ENCODE measurements at places on chromosomes 13 and 19.

GRCh38 chr19:3778899-3779723 lies 7.1 kb downstream of the MATK start:
- DNase-seq, result no peak

DNA sequence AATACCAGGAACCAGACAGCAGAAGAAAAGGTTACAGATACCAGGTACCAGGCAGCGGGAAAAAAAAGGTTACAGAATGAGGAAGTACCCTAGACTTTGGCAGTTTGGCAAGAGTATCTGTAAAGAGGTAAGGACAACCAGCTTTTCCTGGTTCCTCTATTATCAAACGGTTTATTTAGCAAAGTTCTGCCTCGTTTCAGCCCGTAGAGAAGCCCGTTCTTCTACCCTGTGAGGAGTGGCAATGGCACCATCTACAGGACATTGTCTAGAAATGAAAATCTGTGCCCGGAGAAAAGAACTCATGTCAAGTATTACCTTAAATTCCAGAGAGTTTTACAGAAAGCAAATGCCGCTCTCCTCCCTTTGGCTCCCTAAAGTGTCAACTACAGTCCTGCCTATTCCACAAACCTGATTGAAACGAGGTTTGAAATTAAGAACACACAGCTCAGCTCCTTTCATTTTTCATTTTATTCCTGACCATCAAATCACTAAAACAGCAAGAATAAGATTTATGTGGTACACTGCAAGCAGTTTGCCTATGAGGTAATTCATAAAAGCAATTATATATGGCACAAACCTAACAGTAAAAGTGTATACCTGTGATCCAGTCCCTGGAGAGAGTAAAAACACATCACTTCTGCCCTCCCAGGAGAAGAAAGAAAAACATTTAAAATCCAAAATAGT lies 226.3 kb downstream of the SLC7A1 start:
- no peak for DNase-seq

DNA sequence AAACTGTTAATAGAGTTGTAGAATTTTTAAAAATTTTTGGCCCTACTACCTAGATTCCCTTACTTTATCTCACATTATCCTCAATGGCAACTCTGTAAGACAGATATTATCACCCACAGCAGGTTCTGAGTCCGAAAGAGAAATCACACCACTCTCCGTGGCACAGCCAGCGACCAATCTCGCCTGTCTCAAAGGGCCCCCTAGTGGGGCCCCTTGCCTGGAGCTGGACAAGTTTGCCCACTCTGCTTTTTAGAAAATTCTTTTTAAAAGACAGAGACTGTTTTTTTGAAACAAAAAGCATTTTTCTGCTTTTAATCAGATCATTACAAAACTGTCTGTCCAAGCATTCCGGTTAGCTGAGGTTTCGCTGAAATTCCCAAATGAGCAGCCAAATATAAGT lies 21.7 kb downstream of the PHF11 start:
- no peak for DNase-seq

GRCh38 chr19:6861683-6862286 lies 25.6 kb upstream of the ADGRE1 start:
- no peak for DNase-seq

- no peak for DNase-seq
Measured at GRCh38 chr13:40432018-40432978, 234.1 kb downstream of the FOXO1 start.

- DNase-seq, result no peak
Measured at GRCh38 chr19:44988896-44989556, 12.2 kb upstream of the RELB start.

- no peak for DNase-seq
Measured at GRCh38 chr13:24161010-24161775, 673 bp downstream of the SPATA13 start.

GRCh38 chr19:55087542-55087901 lies 11.9 kb downstream of the EPS8L1 start:
- DNase-seq, result no peak

GRCh38 chr13:32045982-32046785 lies 14.6 kb downstream of the FRY start:
- no peak for DNase-seq

DNA sequence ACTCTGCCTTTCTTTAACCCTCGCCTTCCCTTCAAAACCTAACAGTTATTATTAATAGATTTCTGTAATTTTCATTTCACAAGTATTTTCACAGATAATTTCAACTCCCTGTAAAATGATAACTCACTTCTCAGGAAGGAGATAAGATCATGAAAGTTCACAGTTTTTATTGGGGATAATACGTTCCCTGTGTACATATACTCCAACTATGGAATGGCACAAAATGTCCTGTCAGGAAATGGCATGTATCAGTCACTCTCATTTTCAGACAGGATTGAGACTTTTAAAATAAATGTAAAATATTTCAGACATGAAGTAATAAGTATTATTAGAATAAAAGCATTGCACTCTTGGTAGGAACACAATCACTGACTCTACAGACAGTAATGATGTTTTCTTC lies 932 bp upstream of the TRAPPC2B start:
- DNase-seq, result no peak

DNA sequence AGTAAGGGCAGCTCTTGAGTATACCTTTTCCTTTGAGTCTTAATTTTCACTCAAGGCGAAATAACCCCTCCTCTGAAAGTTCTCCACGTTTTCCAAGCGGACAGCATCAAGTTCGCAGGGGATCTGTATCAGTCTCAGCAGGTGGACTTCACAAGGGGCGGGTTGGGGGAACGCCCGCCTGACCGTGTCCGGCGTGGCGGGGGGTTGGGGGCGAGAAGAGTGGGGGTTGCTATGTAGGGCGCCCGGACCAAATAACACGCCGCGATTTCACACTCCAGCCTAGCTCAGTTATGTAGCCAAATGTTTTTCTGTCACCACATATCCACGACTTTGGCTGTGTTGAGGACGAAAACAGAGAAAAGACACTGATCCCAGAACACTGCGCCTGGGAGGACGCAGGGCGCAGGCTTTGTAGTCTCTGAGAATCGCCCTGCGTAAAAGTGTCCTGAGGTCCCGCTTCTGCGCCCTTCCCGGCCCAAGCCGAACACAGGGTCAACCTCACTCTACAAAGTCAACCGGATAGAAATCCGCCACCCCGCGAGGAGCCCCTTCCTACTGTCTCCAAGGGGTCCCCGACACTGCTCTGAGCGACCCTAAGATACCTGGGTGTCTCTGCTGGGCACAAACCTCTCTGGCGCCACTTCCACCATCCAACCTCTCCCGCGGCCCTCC lies 524 bp downstream of the RUBCNL start:
- no peak for DNase-seq

DNA sequence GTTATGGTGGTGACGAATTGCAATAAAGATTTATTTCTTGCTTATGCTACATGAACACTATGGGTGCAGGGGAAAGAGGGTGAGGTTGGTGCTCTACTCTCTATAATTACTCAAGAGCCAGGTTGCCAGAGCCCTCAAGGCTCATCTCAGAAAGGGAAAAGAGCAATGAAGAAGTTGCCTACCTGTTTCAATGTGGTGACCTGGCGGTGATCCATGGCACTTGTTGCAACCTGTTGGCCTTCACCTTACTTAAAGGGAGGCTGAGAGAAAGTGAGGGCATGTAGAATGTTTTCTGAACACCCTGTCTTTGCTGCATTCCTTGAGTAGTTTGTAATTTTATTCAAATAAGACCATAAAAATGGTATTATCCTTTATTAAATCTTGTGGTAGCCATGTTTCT lies 394.4 kb downstream of the GPC6 start:
- no peak for DNase-seq

GRCh38 chr19:29006057-29006735 lies 206.8 kb downstream of the UQCRFS1 start:
- DNase-seq, result no peak

GRCh38 chr13:66210677-66211076 lies 1019.5 kb downstream of the PCDH9 start:
- DNase-seq, result no peak

GRCh38 chr13:92682832-92683517 lies 543.6 kb upstream of the GPC6 start:
- DNase-seq, result no peak

- no peak for DNase-seq
Measured at GRCh38 chr19:17739121-17739875, 12.0 kb upstream of the FCHO1 start.

DNA sequence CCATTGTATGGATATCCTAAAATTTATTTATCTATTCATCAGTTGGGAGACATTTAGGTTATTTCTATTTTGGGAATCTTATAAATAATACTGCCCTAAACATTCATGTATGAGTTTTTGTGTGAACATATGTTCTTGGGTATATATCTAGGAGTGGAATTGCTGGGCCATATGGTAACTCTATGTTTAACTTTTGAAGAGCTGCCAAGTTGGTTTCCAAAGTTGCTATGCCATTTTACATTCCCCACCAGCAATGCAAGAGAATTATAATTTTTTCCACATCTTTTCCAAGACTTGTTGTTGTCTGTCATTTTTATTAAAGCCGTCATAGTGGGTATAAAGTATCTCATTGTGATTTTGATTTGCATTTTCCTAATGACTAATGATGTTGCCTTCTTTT lies 48.2 kb upstream of the CALM3 start:
- DNase-seq, result no peak

DNA sequence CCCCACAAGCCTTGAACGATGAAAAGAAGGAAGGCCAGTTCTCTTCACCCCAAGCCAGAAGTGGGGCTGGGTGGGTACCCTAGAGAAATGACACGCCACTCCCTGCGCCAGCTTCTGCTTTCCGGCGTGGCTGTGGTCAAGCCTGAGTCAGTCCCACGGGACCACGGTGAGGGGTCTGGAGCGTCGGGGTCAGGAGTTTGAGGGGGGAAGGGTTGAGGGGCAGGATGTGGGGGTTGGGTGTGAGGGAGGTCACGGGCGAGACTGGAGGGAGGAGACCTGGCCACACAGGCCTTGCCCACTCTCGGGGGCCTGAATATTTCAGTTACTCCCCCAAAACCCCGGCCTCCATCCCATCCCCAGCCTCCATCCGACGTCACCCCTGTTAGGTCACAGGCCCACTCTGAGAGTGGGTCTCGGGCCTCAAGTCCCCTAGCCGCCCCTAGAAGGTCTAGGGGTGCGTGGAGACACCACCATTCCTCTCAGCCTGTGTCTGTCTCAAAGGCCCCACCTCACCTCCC lies 500 bp upstream of the IFI30 start:
- DNase-seq, result no peak

GRCh38 chr13:113421673-113422270 lies 31.5 kb downstream of the ADPRHL1 start:
- DNase-seq, result no peak

DNA sequence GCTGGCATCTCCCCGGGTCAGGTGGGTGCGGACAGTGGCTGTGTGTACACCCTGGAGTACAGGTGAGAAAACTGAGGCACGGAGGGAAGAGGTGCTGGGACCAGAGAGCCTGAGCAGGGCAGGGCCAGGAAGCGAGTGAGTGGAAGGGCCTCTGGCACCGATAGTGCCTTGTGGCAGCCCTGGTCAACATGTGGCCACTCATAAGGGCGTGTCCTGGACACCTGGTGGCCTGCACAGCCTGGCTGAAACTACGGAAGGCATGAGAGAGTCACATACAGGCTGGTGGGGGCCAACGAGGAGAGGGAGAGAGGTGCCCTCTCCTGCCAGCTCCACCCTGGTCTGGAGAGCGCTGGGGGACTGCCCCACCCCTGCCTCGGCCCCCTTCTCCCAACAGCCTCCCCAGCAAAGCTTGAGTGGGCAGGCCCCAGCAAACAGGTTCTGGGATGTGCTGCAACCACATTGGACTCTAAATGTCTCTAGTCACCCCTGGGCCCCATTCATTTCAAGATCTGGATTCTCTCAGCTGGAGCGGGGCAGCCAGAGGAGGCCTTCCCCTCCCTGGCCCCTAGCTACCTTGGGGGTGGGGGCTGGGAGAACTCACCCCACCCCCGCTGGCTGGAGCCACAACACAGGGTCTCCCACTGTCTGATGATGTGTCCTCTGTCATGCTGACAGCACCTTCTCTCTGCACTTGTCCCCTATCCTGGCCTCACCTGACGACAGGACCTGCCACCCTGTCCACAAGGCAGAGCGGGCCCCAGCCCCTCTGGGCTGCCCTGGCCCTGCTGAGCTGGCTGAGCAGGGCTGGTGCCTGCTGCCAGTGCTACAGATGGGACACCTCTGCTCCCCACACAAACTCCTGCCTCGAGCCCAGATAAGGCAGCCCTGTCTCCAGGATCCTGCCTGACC lies 5.8 kb downstream of the CBARP start:
- DNase-seq, result no peak

GRCh38 chr13:44969551-44970484 lies 19.5 kb downstream of the NUFIP1 start:
- DNase-seq, result no peak

GRCh38 chr19:17686592-17687024 lies 1.5 kb downstream of the UNC13A start:
- no peak for DNase-seq

DNA sequence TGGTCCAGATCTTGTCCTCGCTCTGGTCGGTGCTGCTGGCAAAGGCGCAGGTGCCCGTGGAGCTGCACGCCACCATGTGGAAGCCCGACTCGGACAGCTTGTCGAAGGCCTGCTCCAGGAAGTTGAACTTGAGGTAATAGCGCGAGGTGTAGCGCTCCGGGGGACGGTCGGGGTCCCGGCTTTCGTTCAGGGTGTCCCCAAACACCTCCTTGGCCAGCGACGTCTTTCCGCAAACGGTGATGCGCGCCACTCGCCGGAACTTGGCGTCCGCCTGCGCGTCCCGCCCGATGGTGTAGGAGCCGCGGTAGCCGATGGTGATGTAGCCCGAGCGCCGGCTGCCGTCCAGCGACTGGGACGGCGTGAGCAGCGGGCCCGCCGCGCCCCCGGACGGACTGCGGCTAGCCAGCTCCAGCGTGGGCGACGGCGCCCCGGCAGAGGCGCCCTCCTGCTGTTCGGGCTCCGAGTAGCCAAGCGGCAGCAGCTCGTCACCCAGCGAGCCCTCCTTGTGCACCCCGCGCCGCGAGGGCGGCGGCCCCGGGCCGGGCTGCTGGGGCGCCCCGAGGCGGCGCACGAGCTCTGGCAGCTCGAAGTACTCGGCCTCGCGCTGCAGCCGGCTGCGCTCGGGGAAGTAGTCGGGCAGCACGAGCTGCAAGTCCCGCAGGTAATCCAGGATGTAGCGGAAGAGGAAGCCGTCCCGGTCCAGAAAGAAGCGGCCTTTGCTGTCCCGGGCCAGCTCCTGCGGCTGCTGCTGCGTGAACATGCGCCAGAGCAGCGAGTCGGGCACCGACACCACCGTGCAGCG lies 801 bp downstream of the KCTD12 start:
- DNase-seq, result no peak

- DNase-seq, result no peak
Measured at GRCh38 chr13:33891196-33891742, 73.3 kb downstream of the RFC3 start.

- DNase-seq, result no peak
Measured at GRCh38 chr13:27379694-27380641, 44.5 kb upstream of the GTF3A start.

DNA sequence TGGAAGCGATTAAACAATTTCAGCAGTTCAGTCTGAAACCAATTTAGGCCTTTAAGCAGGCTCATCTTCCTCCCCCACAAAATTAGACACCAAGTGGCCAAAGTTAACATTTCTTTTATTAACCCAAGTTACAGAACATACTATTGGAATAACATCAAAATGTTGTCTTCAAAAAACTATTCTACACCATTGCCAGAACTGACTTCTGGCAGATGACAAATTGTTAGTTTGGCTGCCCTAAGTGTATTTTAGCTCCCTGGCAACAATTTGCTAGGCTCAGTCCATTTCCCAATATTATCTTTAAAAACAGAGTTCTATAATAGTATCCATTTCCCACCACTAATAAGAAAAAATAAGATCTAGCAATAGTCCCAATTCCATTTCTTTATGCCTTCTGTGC lies 107.8 kb downstream of the SGCG start:
- no peak for DNase-seq

- no peak for DNase-seq
Measured at GRCh38 chr13:45413826-45414307, 4.3 kb downstream of the SLC25A30 start.
